ENCODE measurements at places on chromosomes 12 and 14. TPM values are rescaled to one million over a fixed set of nuclear protein-coding genes. Genes with fewer than 3 reads are reported as not detected.

- DNase-seq, result peak; percentile 14
- H3K27me3 ChIP-seq, result no peaks in the 10 kb centered on the region
- no peaks in the 10 kb centered on the region for H3K36me3 ChIP-seq
- no peak overlapping the region for H3K27ac ChIP-seq
Observed at GRCh38 chr14:44846232-44846824, 115.4 kb downstream of the KLHL28 start.

GRCh38 chr12:33184161-33184560, 255.5 kb downstream of the SYT10 start:
- DNase-seq, result no peak
- H3K36me3 ChIP-seq, result no peaks in the 10 kb centered on the region
- no peak overlapping the region for H3K4me3 ChIP-seq
- H3K27ac ChIP-seq, result no peak overlapping the region

GRCh38 chr14:93959239-93960107, 16.9 kb downstream of the ASB2 start:
- H3K4me1 ChIP-seq, result peaks cover 34% of the 10 kb centered on the region
- no peak overlapping the region for H3K4me3 ChIP-seq
- H3K27me3 ChIP-seq, result no peaks in the 10 kb centered on the region
- DNase-seq, result no peak

Gene OTX2
- 0.84 TPM for total RNA-seq

GRCh38 chr12:27226407-27226929, 17.6 kb upstream of the STK38L start:
- DNase-seq, result peak; percentile 42
- no peaks in the 10 kb centered on the region for H3K36me3 ChIP-seq
- H3K27me3 ChIP-seq, result peaks cover 48% of the 10 kb centered on the region
- H3K27ac ChIP-seq, result no peak overlapping the region

Gene KCNC2
- total RNA-seq, result not detected

DNA sequence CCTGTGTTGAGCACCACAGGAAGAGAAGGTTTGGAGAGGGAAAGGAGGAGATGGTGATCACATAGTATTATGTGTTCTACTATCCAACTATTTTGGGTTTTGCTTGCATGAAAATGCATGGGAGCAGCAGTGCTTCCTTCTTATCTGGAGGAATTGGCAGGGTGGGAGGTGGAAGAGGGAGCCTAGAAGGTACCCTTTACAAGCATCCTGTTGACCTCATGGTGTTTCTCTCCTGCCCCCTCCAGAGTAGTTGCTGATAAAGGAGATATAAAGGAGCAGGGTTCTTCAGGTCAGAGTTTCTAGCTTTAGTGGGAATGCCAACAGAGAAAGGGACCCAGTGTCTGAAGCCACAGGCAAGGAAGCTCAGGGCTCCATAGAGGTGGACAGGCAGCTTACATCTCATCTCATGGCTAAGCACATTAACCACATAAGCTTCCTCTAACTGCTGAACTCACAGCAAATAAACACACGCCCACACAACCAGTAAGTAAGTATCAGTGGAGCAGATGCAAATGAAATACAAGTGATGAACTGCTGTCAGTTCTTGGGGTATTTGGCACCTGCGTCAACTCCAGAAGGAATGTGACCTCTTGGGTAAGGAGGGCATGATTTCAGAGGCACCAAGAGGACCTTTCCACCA, 174.2 kb upstream of the SLC38A2 start:
- H3K4me3 ChIP-seq, result no peak overlapping the region
- peaks cover 3% of the 10 kb centered on the region for H3K36me3 ChIP-seq
- no peak overlapping the region for H3K27ac ChIP-seq
- H3K4me1 ChIP-seq, result peaks cover 16% of the 10 kb centered on the region
- DNase-seq, result no peak
- no peaks in the 10 kb centered on the region for H3K27me3 ChIP-seq
